SW480 (cell line): ENCODE measurements at places on chromosomes 7 and 10.

GRCh38 chr10:86347856-86348255 is 18.7 kb downstream of the GRID1 start:
- DNase-seq, result no peak

GRCh38 chr7:108211382-108212201 is 81.4 kb upstream of the LAMB4 start:
- DNase-seq, result peak; percentile 83

DNA sequence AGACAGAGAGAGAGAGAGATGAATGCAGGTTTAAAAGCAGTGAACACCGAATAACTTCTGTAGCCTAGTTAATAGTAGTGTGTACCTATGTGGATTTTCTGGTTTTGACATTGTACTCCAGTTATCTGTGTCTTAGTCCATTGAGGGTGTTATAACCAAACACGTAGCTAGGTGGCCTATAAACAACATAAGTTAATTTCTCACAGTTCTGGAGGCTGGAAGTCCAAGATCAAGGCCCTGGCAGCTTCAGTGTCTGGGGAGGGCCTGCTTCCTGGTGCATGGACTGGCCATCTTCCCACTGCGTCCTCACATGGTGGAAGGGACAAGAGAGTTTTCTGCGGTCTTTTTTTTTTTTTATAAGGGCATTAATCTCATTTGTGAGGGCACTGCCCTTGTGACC is 23.5 kb downstream of the AOC1 start:
- DNase-seq, result peak; percentile 38

- no peak for DNase-seq
Measured at GRCh38 chr10:29202386-29202940, 86.4 kb upstream of the LYZL1 start.

- DNase-seq, result no peak
Measured at GRCh38 chr7:21603462-21603861, 60.6 kb downstream of the DNAH11 start.

DNA sequence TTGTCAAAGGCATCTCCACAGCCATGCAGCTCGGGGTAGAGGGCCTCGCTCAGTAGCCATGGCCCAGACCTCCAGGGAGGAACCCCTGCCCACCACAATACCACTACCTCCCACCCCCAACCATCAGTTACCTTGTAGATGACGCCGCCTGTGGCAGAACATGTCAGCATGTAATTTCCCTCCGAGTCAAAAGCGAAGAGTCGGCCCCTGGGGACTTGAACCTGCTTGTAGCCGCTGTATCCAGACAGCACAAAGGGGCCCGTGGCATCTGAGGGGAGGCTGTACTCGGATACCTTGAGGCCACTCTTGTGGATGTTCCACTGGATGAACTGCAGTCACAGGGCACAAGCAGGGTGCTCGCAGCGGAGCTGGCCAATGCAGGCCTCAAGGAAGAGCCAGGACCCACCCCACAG is 16.3 kb upstream of the CYREN start:
- DNase-seq, result no peak

GRCh38 chr7:105389088-105389650 is 448 bp upstream of the SRPK2 start:
- DNase-seq, result peak; percentile 91

DNA sequence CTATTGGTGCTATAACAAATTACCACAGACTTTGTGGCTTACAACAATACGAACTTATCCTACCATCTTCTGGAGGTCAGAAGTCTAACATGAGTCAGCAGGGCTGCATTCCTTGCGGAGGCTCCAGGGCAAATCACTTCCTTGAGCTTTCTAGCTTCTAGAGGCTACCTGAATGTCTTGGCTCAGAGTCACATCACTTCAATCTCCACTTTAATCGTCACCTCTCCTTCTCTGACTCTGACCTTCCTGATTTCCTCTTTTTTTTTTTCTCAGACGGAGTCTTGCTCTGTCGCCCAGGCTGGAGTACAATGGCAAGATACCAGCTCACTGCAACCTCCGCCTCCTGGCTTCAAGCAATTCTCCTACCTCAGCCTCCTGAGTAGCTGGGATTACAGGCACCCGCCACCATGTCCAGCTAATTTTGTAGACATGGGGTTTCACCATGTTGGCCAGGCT is 44.6 kb upstream of the ANAPC16 start:
- DNase-seq, result peak; percentile 26

DNA sequence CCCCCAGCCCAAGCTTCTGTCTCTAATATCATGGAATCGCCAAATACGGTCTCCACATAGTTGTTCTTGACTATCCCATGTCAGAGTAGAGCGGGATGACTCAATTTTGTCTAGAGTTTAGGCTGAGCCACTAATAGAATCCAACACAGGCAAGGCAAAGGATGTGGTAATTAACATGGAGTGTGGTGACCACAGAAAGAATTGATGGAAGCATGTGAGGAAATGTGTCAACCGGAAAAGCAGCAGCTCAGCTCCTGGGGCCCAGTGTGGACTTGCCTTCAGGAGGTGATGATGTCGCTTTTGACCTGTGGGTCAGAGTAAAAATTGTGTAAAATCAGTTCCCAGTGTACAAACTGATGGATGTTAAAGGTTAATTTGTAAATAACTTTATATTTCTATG is 139.3 kb upstream of the KLF6 start:
- peak; percentile 76 for DNase-seq

- DNase-seq, result peak; percentile 60
Measured at GRCh38 chr7:134513169-134513752, 14.1 kb upstream of the AKR1B10 start.

- DNase-seq, result no peak
Measured at GRCh38 chr7:36896956-36897590, 172.8 kb upstream of the AOAH start.

- DNase-seq, result no peak
Measured at GRCh38 chr10:60377955-60378354, 11.7 kb downstream of the ANK3 start.

GRCh38 chr10:87841186-87841585 is 22.1 kb downstream of the KLLN start:
- no peak for DNase-seq

DNA sequence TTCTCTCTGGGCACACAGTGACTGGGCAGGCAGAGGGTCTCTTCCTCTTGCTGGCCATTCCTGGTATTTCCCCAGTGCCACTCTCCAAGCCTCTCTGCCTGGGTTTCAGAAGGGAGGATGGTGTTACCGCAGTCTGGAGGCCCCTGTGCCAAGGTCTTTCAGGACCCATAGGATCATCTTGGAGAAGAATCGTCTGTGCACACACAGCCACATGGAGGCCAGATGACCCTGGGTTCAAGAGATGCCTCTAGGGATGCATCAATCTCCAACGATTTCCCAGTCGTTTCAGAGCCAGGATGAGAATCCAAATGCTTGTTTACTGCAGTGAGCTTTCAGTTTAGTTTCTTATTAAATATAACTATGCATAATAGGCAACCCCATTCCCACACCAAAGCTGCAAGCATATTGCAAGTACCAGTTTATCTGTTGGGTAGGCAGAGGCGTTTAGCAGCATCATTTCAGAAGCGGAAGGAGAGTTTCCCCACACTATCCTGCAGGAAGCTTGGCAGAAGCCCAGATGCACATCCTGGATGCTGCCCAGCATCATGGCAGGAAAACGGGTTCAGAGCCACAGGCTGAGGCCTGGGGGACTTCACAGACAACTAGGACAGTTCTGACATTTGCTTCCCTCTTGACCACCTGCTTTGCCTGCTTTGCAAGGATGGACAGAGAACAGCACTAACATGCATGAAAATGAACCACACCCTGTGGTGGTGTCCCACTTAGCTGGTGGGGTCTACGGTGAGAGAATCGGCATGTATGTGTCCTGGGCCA is 134.7 kb upstream of the FAM20C start:
- DNase-seq, result no peak

DNA sequence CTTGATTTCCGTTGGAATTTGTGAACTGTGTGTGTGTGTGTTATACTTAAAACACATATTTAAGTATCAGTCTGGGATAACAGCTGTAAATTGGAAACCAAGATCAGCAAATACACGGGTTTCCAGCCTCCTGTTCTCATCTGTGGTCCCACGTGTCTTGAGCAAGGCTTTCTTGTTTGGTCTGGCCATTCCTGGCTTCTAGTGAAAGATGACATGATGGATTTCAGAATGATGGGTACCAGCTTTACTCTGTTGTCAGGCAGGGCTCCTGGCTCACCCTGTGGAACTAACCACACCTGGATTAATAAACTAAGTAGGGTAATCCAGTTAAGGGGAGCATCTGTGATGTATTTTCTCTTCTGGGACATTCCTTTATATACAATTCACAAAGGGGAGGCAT is 346.2 kb upstream of the AOAH start:
- no peak for DNase-seq

DNA sequence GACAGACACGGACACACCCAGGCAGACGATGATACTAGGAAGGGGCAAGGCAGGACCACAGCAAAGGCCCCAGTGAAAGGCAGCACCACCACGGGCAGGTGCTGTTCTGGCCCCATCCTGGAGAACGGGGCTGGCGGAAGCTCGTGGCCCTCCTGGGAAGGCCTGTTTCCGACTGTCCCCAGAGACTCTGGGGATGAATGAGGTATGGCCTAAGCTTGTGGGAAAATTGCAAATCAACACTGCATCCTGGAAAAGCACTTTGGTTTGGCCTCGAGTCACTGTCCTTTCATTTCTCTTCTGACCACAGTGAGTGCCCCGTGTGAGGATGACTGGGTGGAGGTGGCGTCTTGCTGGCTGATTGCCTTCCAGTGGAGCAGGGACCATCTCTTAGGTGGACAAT is 81.6 kb upstream of the ANLN start:
- no peak for DNase-seq

DNA sequence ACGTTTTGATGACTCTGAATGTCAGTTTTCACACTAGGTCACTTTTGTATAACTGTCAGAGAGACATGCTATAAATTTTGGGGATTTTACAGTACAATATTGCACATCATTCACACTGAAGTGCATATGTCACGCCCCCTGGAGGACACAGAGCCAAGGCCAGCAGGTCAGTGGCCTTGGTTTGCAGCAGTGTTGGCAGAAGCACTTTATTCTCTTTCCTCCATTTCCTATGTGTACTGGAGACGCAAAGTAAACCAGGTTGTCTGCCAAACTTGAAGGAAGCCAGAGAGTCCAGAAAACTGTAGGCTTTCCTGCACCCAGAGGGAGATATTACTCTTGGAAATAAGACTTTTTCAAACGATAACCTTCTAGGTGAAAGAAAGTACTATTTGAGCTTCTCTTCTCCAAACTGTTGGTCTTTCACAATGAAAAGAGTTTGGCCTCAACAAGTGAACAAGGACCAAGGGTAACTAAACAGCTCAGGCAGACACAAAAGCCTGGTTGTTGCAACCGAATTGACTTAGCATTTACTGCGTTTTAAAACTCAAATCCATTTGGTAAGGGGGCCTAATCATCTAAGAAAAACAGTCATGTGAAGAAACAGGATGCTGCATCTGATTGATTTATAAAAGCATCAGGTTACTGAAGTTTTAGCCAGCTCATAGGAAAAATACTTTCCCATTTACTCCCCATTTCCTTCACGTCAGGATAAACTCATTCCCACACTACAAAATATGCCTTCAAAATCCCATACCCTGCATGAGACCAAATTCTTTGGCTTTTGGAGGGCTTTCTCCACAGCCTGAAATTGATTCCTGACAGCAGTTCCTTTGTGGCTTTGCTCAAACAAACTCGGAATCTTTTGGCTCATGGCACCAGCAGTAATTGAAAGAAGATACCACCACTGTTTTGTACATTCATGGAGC is 83.0 kb upstream of the SEC61G start:
- peak; percentile 26 for DNase-seq

DNA sequence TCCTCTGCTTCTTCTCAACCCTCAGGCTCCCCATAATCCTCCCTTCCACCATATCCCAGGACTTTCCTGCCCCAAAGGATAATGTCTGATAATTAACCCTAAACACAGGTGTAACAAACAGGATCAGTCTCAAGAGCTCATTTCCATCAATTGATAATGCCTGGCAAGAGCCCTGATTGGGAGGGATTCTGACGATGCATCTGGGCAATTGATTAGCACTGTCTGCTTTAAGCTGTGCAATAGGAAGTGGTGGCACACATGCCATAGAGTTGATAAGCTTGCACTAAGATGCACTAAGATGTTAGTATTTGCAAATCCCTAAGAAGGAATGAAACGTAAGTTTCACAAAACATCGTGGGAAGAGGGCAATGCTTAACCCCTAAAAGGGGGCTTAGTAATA is 27.4 kb upstream of the EGR2 start:
- DNase-seq, result no peak

GRCh38 chr7:124907490-124907889 is 22.1 kb downstream of the POT1 start:
- DNase-seq, result no peak

DNA sequence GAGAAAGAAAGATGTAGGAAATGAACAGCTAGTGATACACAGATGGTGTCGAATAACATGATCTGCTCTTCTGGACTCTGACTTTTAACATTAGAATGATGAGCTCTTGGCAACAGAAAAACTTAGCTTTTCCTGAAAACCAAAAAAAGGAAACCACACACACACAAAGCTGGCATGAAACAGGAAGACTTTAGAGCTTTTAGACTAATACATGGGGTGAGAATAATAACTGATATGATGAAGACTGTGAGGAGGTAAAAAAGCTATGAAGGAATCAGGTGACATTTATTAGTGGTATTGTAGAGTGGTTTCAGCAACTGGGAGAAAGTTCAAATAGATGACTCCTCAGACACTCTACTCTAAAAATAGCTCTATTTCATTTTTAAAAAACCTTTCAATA is 491.9 kb downstream of the PARD3 start:
- DNase-seq, result no peak

DNA sequence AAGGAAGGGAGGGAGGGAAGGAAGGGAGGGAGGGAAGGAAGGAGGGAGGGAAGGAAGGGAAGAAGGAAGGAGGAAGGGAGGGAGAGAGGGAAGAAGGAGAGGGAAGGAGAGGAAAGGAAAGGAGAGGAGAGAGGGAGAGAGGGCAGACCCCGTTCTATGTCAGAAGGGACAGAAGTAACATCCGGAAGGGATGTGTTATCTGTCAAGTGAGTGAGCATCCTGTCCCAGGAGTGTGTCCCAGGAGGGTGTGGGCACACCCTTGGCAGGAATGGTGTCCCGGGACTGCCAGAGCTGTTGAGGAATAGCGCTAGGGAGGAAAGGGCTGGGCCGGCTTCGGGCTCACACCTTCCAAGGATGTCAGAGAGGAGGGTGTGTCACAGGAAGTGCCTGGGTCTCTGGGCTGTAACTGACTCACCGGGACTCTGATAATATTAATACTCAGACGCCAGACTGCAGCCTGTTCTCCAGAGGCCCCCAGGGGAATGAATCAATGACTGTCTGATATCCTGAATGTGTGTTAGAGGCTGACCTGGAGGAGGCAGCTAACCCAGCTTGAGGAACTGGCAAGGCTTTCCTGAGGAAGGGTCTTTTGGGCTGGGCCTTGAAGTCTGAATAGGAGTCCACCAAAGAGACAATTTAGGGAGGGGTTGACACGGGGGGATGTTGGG is 125.6 kb upstream of the TNRC18 start:
- DNase-seq, result peak; percentile 93

GRCh38 chr10:26408858-26409494 is 29.2 kb upstream of the APBB1IP start:
- DNase-seq, result no peak

- DNase-seq, result no peak
Measured at GRCh38 chr7:418636-419280, 100.9 kb downstream of the PDGFA start.

GRCh38 chr10:84844461-84844860 is 516.1 kb downstream of the CCSER2 start:
- DNase-seq, result no peak

- no peak for DNase-seq
Measured at GRCh38 chr10:35224045-35224740, 97.5 kb downstream of the CREM start.

GRCh38 chr10:124347956-124348355 is 70.8 kb downstream of the OAT start:
- no peak for DNase-seq
